Bone marrow (tissue), 2 donors: ENCODE measurements at places on chromosomes 2 and 18.

DNA sequence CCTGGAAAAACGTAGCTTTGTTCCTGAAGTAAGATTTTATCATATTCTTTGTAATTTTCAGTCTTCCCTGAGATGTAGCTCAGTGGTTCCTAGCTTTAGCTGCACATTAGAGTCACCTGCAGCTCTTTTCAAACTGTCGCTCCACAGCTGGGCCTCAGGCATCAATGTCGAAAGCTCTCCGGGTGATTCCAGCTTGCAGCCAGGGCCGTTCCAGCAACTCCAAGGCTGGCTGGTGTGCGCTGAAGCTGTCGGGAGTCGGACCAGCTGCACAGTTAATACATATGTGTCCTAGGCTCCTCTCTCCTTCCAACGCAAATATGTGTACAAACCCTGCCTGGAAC is 609 bp upstream of the ZNF2 start:
- DNase-seq, result peak; percentile 36

DNA sequence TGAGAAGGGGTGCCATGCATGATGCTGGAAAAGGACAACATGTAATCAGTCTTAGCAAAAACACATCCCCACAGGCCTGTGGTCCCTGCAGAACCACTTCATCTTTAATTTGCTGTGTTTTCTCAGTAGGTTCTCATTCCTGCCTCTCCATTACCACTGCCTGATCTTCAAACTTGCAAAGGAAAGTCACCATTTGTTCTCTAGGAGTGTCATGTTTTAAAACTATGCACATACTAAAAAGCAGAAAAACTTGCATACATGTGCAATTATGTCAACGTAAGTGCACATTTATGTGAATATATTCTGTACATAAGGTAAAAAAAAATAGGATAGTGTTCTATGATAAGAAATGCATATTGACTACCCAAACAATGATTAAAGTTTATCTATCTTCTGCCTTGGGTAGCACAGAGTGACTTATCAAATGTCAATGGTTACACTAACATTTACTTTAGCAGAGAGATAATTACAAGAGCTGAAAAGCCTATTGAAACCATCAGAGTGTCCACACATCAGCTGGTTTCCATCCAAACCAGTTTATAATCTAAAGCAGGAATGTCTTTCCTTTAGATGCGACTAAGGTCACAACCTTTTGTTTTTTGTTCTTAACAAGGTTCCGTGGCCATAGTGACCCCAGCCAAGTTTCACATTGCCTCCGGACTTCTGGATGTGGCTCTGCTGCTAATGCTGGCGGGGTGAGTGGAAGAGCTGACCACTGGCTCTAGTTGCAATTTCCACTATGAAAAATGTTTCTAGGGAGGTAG is 58.7 kb upstream of the RMDN2 start:
- no peak for DNase-seq

GRCh38 chr2:11710210-11710609 is 36.2 kb upstream of the LPIN1 start:
- DNase-seq, result no peak

DNA sequence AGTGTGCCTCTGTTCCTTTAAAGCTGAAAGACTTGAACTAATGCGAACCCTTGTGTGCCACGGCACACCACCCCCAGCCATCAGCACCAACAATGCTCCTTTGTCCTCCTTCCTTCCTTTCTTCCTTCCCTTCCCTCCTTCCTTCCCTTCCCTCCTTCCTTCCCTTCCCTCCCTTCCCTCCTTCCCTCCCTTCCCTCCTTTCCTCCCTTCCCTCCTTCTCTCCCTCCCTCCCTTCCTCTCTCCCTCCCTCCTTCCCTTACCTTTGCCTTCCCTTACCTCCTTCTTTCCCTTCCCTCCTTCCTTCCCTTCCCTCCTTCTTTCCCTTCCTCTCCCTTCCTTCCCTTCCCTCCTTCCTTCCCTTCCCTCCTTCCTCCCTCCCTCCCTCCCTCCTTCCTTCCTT is 208.3 kb upstream of the PXDN start:
- no peak for DNase-seq

- DNase-seq, result no peak
These were observed 78.3 kb upstream of the CRIM1 start for GRCh38 chr2:36277146-36277808.

DNA sequence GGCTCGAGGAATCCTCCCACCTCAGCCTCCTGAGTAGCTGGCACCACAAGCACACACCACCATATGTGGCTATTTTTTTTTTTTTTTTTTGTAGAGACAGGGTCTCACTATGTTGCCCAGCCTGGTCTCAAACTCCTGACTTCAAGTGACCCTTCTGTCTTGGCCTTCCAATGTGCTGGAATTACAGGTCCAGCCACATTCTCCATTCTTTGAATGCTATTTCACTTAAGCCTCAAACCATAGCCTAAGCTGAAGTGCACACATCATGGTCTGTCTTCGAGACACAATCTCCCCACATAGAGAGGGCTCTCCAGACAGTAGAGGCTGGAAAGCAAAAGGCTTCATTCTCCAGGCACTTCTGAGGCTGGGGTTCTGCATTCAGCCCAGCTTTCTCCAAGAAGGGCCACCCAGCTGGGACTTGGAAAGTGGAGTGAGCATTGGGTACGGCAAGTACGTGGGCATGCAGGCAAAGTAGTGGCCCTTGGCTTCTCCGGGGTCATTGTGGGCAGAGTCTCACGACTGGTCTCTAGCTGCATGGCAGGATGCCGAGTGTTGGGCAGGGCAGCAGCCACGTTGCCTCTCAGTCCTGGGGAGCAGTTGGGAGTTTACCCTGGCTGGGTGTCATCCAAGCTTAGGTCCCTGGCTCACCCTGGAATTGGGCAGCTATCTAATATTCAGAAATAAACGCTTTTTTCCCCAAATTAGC is 78.2 kb upstream of the SMAD7 start:
- DNase-seq, result no peak

GRCh38 chr2:32952761-32953476 is 6.2 kb downstream of the LTBP1 start:
- DNase-seq, result no peak
